Activated CD4-positive, CD25-positive, alpha-beta regulatory T cell treated with anti-CD3 and anti-CD28 coated beads, Interleukin-2, amount 50 U/mL, for 72 hours (primary cell): ENCODE measurements at places on chromosomes 4 and X.

DNA sequence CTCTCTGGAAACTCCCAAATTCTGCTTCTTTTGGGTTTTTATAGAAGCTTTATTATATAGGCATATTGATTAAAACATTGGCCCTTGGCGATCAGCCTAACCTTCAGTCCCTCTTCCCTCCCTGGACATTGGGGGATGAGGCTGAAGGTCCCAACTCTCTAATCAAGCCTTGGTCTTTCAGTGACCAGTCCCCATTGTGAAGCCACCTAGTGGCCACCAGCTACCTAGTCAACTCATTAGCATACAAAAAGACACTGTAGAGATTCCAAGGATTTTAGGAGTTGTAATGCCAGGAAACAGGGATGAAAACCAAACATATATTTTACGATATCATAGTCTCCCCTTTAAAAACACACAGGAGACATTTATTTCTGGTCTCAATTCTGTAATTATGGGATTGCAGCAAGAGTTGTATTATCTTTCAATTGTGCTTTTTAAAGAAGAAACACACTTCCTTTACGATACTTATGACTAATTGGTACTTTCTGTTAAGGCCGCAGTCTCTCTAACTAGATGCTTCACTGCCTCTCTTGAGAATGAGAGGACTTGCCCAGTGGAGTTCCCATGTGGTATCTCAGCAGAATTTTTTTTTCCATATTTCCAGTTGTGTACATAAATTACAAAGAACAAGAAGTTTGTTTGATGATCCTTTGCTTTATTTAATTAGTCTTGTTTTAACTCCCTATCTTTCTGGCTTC lies 58.2 kb downstream of the WDR17 start:
- no peak for DNase-seq

- DNase-seq, result no peak
Observed at GRCh38 chr4:34733185-34733941, 1511.0 kb downstream of the ARAP2 start.

DNA sequence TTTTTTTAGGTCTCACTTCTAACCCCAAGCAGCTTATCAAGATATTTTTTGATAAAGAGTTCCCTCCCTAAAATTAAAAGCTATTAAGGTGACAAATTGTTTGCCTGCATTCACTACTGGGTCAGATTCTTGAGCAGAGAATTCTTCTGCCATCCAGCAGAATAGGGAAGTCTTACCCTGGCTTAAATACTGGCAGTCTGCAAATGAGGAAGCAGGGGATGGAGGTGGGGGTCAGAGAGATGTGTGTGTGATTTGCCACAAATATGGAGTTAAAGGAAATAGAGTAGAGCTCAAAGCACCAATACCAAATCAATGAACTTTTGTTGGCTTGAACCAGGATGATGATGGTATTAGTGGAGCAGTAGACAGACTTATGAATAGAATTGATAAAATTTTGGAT lies 122.2 kb downstream of the ANXA5 start:
- DNase-seq, result no peak

DNA sequence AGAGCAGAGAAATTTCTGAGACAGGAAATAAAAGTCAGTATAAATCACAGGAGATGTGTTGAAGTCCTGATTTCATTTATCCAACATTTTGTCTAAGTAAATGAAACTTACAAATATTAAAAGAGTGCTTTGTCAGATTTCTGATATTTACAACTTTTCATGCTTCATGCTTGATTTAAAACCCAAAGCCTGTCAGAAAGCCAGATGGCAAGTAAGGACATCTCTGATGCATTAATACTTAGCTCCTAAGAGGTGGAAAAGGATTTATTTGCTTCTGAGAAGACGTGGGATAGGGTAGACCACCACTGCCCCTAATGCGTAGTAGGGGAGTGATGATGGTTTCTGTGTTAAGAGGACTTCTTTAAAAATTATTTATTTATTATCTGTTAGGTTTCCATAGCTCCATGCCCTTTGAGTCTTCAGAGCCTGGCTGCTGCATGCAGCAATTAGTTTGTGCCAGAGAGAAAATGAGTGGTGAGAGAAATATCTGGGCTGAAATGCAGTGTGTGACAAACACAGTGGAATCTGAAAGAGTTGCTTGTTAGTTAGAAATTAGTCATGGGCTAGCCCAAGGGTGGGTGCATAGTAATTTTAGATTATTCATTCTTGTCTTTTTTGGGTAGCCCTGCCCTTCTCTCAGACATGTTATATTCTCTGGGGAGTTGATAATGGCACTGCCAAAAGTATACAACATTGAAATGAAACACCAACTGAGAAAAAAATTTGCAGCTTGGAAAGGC lies 333.8 kb downstream of the C4orf33 start:
- no peak for DNase-seq

- DNase-seq, result no peak
Observed at GRCh38 chr4:88737307-88737941, 39.8 kb upstream of the NAP1L5 start.

GRCh38 chr4:128525992-128526630 lies 238.5 kb upstream of the PGRMC2 start:
- no peak for DNase-seq

DNA sequence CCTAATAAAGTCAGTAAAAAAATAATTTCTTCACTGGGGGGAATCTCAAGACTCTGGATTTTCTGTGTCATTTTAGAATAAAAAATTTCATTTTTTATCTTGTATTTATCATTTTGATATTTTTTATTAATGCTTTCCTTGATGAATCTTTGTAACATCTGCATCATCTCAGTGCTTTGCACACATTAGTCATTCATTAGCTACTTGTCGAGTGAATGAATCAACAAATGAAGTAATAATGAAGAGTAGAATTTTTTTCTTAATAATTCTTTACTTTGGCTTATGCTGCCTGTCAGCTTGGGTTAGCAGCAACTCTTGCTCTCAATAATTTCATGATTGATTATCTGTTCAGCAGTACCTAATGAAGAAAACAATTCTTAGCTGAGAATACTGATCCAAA lies 530.8 kb downstream of the GRXCR1 start:
- no peak for DNase-seq

- DNase-seq, result no peak
Observed at GRCh38 chr4:53638919-53639318, 47.6 kb upstream of the LNX1 start.

DNA sequence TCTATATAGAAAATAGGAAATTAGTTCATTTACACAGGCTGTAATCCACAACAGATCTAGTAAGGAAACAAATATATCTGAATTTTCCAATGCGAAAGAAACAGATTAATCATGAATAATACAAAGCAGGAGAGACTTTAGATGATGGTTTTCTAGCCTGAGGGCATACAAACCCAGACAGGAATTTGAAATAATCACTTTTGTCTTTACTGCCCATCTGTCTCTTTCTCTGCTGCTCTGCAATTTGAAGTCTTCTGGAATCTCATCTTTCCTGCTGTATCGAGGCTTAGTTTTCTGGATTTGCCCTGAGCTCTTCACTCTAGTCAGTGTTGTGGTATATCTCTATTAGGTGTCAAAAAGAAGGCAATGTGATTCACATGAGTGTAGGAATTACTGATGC lies 711.8 kb upstream of the FAM241A start:
- DNase-seq, result no peak
